ENCODE measurements at places on chromosomes 1 and 21. TPM values are rescaled to one million over a fixed set of nuclear protein-coding genes. Genes with fewer than 3 reads are reported as not detected.

MSH4 gene
- 0.16 TPM for total RNA-seq

S100A3 gene
- 0.34 TPM for total RNA-seq

NFASC gene
- 0.04 TPM for total RNA-seq

LMOD1 gene
- total RNA-seq, result 0.54 TPM

TBX15 gene
- 2.7 TPM for total RNA-seq

FAM163A gene
- not detected for total RNA-seq

MPL gene
- not detected for total RNA-seq

IFT25 gene
- total RNA-seq, result 93.6 TPM

CRYAA gene
- not detected for total RNA-seq

MPZ gene
- total RNA-seq, result 11.4 TPM
